ENCODE measurements at places on chromosomes 13 and 19.

- no peak for DNase-seq
Measured at GRCh38 chr19:47601180-47601904, 7.6 kb upstream of the BICRA start.

GRCh38 chr19:1884719-1885334 is 469 bp downstream of the ABHD17A start:
- no peak for DNase-seq

DNA sequence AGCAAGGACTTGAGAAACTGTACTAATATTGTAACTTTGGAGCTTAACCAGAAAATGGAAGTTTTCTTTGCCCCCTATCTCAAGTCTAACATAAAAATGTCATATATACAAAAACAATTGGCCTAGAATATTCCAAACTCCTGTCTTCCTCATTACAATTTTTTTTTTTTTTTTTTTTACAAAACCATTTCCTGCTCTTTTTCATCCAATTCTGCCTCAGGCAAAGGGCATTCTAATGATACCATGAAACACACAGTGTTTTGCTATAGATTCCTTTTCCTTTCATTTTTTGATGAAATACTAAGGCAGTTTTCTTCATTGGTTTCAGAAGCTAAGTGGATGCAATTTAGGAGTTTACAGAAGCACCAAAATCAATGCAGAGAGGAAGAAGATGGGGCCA is 119.7 kb downstream of the LHFPL6 start:
- no peak for DNase-seq

GRCh38 chr13:50033725-50034124 is 18.5 kb downstream of the KCNRG start:
- no peak for DNase-seq

- DNase-seq, result no peak
Measured at GRCh38 chr19:5891938-5892771, 11.4 kb downstream of the NDUFA11 start.

DNA sequence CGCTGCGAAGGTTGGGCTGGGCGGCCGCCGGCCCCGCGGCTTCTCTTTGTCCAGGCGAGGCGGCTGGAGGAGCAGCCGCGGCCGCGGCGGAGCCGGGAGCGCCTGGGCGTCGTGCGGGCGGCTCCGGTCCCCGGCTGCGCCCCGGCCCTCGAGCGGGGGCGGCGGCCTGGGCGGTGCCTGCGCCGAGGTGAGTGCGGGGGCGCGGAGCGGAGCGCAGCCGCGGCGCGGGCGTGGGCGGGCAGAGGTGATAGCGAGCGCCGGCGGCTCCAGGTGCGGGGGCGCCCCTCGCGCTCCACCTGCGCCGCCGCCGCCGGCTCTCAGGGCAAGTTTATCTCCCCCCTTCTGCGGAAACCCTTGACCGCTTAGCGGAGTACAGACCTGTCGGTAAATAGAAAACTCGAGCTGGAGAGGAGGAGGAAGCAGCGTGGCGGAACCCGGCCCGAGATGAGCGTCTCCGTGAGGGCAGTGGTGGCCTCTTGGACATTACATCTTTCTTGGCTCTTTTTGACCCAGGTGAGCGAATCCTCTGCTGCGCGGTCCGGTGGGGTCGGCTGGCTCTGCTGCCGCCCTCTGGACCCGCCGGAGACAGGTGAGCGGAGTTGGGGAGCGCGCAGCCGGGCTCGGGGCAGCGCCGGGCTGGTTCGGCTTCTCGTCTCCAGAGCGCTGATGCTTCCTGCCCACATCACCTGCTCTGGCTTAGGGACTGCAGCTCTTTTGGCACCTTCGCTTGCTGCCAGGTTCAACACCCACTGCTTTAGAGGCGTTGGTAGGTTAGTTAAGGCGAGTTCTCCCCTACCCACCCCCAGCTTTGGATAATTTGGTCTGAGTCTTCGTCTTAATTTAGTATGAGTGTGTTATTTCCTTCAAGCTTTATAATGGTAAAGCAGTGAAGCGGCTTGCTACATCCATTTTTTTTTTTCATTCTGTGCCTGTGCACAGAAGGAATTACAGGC is at the start of gene MTUS2:
TSS of gene MTUS2 (plus strand) at position 241 of the 953 bp plus-strand sequence.
- no peak for DNase-seq

GRCh38 chr19:23823952-23824389 is 65.3 kb upstream of the ZNF681 start:
- DNase-seq, result no peak

DNA sequence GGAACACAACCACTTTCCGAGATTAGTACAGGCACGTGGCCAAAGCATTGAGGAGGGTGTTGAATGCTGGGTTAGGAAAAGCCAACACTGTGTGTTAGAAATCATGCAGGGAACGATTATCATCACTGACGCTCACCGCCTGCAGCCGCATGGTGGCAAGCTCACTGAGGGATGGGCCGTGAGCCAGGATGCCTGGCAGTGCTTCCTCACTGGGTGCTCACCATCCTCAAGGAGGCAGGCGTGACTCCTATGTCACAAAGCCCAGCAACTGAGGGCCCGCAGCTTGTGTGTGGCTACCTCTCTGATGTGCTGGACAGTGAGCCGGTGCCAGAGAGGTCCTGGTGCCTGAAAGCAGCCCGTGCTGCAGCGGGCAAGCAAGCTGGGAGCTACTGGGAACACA is 30.4 kb upstream of the TIMM44 start:
- DNase-seq, result no peak

- DNase-seq, result no peak
Measured at GRCh38 chr13:34347784-34348573, 530.0 kb downstream of the RFC3 start.

DNA sequence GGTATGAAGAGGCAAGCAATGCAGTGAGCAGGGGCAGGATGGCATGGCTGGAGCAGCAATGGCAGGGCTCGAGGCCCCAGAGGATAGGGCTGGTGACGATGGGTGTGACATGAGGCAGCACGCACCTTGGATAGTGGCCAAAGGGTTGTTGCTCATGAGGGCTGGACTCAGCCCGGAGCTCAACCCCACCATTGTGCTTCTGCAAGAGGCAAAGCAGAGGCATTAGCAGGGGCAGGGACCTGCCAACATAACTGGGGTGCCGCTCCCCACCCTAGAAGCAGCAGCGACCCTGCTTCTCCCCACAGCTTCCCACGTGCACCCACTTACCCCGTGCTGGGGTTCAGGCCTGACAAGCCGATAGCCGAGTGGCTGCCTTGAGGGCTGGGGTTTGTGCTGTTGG is 15.8 kb downstream of the ZNF574 start:
- DNase-seq, result no peak

- no peak for DNase-seq
Measured at GRCh38 chr13:61852116-61852619, 436.5 kb upstream of the PCDH20 start.

DNA sequence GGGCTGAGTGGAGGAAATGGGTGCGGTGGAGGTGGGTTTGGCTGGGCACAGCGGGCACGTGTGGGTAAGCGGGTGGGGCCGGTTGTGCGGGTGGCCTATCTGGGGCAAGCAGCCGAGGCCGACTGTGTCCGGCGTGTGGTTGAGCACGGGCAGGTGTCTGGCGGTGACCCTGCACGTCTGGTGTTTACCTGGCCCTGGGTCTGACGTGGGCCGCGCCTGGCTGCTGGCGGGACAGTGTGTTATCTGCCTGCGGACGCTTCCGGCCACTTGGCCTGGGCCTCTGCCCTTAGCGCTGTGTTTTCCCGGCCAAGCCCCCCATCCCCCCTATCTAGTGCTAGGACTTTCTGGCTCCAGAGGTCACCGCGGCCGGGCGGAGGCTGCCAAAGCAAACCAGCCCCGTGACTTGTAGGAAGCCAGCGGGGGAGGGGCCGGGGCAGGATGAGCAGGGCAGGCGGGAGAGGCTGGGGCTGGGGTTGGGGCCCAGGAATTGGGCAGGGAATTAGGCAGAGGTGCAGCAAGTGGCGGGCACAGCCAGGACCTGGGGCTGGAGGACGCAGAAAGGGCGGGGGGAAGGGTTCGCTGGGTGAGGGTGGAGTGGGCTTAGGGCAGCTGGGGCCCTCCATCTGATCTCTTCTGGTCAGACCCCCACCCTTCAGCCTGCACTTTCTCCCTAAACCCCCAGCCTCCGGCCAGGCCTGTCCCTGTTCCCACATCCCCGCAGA is 534 bp upstream of the HPN start:
- DNase-seq, result no peak

DNA sequence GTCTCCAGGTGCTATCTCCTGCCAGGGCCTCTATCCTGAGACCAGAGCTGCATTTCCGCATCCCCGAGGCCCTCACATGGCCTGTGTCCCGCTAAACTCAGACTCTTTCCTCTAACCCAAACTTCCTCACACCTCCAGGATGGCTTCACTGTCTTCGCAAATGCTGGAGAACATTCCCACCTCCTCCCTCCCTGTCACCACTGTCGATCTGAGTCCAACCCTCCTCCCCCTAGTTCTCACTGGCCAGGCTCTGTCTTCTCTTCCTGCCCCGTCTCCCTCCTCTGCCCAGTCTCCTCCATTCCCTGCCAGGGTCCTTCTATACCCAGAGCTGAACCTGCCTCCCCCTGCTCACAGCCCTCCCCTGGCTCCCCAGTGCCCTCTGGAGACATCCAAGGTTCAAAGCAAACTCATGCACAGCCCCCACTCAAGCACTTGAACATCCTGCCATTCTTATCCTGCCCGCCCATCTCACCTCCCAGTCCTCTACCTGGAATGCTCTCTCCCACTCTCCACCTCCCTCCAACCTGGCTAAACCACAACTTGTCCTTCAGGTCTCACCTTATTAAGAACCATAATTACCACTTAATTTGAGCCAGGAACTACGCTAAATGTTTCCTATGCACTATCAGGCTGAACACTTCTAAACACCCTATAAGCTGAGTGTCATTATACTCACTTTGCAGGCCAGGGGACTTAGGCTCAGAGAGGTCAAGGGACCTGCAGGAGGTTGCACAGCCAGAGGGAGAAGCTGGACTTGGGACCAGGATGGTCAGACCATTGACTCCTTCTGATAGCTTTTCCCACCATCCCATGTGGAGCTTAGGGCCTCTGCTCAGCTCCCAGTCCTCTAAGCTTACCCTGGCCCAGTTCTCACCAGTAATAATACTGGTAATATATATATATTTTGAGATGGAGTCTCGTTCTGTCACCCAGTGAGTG is 961 bp upstream of the VSIG10L start:
- no peak for DNase-seq

- no peak for DNase-seq
Measured at GRCh38 chr13:52947921-52948373, 80.7 kb upstream of the OLFM4 start.

DNA sequence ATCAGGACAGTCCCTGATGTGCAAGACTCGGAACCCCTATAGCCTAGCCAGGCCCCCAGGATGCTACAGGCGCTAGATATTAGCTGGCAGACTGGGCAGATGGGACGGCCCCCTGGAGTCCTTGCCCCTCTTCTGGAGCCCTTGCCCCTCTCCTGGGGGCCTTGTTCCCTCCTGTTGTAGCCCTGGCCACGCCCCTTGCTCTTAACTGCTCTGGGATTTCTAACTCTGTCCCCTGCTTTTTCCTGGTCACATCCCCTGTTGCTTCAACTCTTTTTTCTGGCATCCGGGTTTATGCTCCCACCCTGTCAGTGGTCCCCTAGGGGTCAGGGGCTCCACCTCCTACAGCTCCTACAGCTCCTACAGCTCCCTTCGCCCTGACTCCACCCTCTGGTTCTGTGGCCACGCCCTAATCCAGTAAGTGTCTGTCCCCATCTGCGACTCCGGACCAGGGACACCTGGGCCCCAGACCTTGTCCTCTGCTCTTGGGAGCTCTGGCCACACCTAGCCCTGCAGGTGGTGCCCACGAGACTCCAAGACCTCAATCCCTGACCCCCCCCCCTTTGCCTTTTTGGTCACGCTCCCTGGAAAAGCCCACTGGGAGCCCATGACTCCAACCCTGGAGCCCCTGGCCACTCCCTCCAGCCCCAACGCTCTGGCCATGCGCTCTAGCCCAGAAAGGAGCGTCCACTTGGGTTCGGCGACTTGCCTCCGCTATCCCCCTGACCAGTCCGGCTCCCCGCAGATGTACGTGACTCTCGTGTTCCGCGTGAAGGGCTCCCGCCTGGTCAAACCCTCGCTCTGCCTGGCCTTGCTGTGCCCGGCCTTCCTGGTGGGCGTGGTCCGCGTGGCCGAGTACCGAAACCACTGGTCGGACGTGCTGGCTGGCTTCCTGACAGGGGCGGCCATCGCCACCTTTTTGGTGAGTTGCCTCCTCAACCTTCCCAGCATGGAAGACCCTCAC is 6.8 kb downstream of the PLPPR2 start:
- DNase-seq, result no peak

DNA sequence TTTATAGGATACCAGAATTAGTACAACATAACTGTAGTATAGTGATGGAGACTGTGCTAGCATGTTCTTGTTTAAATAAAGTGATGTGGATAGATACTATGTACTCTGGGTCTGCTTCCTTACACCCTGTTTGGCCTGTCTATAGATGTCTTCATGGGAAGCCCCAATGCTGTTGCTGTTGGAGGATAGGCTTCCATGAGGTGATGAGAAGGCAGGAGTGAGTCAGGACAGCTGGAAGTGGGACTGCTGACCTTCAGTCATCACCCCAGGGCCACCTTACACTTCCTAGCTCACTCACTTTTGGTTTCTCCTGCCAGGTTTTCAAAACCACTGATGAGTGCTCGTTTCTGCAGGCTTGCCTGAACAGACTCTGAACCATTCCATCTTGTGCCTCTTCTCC is 4.2 kb downstream of the KCTD4 start:
- no peak for DNase-seq

GRCh38 chr19:5804516-5805461 is at the start of gene NRTN:
Gene NRTN (plus strand): TSS chr19:5805067. CDS start chr19:5824166, 19,099 bp downstream.
- DNase-seq, result no peak

DNA sequence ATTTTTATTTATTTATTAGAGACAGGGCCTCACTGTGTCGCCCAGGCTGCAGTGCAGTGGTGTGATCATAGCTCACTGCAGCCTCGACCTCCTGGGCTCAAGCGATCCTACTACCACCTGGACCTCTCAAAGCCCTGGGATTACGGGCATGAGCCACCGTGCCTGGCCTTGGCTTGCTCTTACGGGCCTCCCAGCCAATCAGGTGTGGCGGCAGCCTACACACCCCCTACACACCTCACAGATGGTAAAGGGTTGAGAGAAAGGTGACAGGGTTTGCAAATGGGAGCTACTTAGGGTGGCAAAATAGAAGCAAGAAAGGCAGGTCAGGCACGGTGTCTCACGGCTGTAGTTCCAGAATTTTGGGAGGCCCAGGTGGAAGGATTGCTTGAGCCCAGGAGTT is 1.0 kb upstream of the ZBTB32 start:
- no peak for DNase-seq

DNA sequence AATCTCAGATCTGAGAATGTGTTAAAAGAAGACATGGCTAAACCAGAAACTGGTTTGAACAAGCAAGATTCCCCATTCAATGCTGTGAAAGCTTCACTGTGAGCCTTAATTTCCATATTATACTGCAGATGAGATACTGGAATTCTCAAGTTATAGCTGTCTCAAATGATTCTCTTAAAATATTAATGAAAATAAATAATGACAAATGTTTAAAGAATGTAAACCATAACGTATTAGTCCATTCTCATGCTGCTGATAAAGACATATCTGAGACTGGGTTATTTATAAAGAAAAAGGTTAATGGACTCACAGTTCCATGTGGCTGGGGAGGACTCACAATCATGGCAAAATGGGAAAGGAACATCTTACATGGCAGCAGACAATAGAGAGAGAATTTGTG is 667.8 kb downstream of the SLITRK1 start:
- no peak for DNase-seq

- no peak for DNase-seq
Measured at GRCh38 chr13:26534036-26534726, 23.3 kb upstream of the WASF3 start.
